ENCODE measurements at places on chromosomes 11 and 22.

DNA sequence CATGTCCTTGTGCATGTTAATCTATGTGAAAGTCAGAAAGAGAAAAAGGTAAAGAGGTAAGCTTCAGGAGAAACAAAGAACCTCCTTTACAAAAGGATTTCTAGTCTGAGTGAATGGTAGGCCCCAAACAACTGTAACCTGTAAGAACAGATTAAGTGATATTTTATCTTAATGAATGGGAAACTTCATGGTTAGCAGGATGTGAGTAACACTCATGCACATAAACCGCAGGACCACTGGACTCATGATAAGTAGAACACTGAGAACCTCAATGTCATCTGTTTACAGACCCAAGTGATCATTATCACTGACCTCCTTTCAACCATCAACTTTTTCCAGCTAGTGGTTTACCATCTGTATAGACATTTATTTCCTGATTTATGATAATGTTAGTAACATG is 19.9 kb downstream of the OR8G5 start:
- DNase-seq = no peak

DNA sequence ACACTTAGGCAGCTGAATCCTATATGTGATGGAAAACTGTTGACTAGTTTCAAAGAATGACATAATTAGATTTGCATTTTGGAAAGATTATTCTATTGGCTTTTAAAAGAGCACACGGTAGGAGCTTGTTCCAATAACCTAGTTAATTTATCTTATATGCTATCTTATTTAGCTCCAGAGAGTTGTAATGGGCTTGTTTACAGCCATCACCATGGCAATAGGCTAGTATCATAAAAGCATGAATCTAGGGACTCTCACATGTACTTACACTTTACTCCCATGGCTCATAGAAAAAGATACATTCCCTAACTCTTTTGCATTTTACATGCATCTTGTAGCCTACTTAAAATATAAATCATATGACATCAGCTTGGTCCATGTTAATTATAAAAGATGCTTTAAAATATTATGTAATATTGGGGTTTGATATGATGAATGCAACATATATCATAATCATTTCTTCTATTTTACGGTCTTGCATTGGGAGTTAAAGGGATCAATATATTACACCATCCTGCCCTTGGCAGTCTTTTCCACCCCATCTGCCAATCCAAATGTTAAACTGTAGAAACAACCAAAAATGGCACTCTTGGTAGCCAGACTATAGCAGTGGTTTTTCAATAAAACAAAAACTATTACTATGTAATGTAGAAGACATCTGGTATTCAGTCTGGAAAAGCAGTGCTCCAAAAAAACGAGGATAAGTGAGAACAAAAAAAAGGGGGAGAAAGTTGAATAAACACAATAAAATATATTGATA is 2254.0 kb downstream of the LRRC4C start:
- DNase-seq = no peak

GRCh38 chr11:33608386-33608785 is 92.2 kb downstream of the C11orf91 start:
- no peak for DNase-seq

- no peak for DNase-seq
Observed at GRCh38 chr22:47221840-47222615, 459.6 kb downstream of the TBC1D22A start.

DNA sequence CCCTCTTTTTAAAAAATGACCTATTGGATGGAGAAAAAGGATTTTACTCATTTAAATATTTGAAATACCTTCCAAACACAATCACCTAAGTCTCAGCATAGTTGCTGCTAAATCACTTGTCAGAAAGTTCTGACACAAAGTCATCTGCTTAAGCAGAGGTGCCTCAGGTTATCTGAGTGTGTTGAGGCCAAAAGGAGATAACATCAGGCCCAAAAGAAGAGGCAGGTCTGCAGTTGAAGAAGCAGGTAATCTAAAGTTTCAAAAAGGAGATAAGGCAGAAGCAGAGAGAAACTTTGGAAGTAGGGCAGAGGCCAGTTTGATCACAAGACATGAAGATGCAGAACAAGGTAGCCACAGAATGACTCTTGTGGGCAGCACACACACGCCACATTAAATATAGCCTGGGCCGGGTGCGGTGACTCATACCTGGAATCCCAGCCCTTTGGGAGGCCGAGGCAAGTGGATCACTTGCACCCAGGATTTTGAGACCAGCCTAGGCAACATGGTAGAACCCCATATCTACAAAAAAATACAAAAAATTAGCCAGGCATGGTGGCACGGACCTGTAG is 175.7 kb upstream of the API5 start:
- no peak for DNase-seq

DNA sequence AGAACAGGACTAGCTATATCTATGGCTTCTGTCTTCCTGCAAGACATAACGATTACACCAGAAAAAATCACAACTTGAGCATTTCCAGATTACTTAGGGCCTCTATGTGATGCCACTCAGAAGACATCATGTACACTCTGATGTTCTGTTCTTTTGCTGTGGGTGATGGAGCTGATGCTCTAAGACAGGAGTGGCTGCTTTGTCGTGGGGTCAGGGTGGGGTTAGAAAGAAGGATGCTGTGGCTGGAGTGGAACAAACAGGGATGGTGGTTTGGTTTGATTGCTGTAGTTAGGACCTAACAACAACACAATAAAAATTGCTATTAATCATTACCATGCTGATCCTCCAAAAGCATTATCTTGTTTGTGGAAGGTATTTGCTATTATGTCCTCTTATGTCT is 120.3 kb upstream of the ARHGAP20 start:
- no peak for DNase-seq

- DNase-seq = no peak
Observed at GRCh38 chr22:19523240-19524169, 705 bp downstream of the CLDN5 start.

- no peak for DNase-seq
Observed at GRCh38 chr11:5625281-5625680, 480 bp downstream of the TRIM34 start.

GRCh38 chr11:85530634-85531033 is 96.5 kb downstream of the DLG2 start:
- DNase-seq = no peak

GRCh38 chr22:19473578-19473977 is 5.4 kb downstream of the UFD1 start:
- no peak for DNase-seq

GRCh38 chr22:40620464-40621046 is 16.0 kb downstream of the MRTFA start:
- no peak for DNase-seq

Data from stimulated activated naive CD4-positive, alpha-beta T cell treated with Interleukin-2 at 50 U/mL for 16 hours (primary cell).